Activated CD4-positive, alpha-beta memory T cell treated with anti-CD3 and anti-CD28 coated beads for 36 hours (primary cell): ENCODE measurements at places on chromosomes 7 and 10. TPM values are rescaled to one million over a fixed set of nuclear protein-coding genes. Genes with fewer than 3 reads are reported as not detected.

GRCh38 chr7:36473454-36474282 is 84.0 kb downstream of the ANLN start:
- peaks cover 15% of the 10 kb centered on the region for H3K4me1 ChIP-seq
- no peak overlapping the region for H3K27ac ChIP-seq
- H3K36me3 ChIP-seq: no peaks in the 10 kb centered on the region
- DNase-seq: peak; percentile 57

DNA sequence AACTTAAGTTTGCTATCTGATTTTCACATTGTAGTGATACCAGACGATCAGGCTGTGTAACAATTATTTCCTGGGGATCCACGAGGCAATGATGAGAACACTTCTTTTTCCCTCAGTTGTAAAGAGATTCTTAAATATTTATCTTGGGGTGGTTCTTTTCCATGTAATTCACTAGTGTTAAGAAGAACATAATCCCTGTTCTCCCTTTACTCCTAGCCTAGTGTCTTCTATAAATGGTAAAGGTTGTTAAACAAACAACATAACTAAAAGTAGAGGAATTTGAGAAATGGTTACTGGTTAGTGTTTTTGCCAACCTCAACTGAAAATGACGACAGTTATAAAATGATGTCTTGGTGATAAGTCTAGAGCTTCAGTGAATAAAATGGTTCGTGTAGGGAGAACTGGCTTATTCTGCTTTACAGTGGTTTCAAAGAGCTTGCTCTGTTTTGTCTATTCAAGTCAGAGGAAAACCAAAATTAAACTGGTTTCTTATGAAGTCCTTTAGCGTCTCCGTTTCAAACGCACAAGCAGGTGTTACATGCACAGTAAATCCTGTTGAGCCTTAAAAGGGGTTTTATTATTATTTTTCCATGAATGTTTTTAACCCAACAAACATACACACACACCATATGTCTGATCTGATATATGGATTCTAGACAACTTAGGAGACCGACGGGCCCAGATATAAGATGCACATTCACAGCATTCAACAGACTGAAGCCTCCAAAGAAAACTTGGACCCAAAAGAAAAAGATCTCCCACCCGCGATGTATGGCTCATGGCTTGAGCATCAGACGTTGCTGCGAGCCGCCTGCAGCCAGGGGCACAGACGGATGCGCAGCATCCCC is 1.1 kb downstream of the TBX20 start:
- H3K4me1 ChIP-seq: peaks cover 11% of the 10 kb centered on the region
- no peak overlapping the region for H3K27ac ChIP-seq
- no peak for DNase-seq
- H3K4me3 ChIP-seq: peak overlapping the region; percentile 46
- H3K27me3 ChIP-seq: peaks cover 81% of the 10 kb centered on the region
- H3K36me3 ChIP-seq: peaks cover 8% of the 10 kb centered on the region

GRCh38 chr10:3980660-3981059 is 195.7 kb upstream of the KLF6 start:
- H3K27me3 ChIP-seq: no peaks in the 10 kb centered on the region
- H3K4me3 ChIP-seq: no peak overlapping the region
- peaks cover 39% of the 10 kb centered on the region for H3K4me1 ChIP-seq
- no peak for DNase-seq
- H3K36me3 ChIP-seq: peaks cover 3% of the 10 kb centered on the region
- H3K27ac ChIP-seq: no peak overlapping the region

Gene CPED1
- total RNA-seq: not detected

- no peaks in the 10 kb centered on the region for H3K27me3 ChIP-seq
- no peak overlapping the region for H3K4me3 ChIP-seq
- peaks cover 17% of the 10 kb centered on the region for H3K4me1 ChIP-seq
- DNase-seq: no peak
- no peak overlapping the region for H3K27ac ChIP-seq
Measured at GRCh38 chr10:30413996-30414576, 19.9 kb upstream of the MAP3K8 start.

GRCh38 chr10:111084366-111085255 is 7.8 kb downstream of the ADRA2A start:
- no peak overlapping the region for H3K4me3 ChIP-seq
- no peak overlapping the region for H3K27ac ChIP-seq
- peaks cover 8% of the 10 kb centered on the region for H3K27me3 ChIP-seq

GRCh38 chr10:101241840-101242707 is 12.8 kb upstream of the LBX1 start:
- H3K27me3 ChIP-seq: peaks cover 62% of the 10 kb centered on the region
- H3K4me3 ChIP-seq: no peak overlapping the region
- no peak for DNase-seq
- no peaks in the 10 kb centered on the region for H3K36me3 ChIP-seq

Gene SLC18A2
- not detected for total RNA-seq

Gene CACNA2D1
- not detected for total RNA-seq

DNA sequence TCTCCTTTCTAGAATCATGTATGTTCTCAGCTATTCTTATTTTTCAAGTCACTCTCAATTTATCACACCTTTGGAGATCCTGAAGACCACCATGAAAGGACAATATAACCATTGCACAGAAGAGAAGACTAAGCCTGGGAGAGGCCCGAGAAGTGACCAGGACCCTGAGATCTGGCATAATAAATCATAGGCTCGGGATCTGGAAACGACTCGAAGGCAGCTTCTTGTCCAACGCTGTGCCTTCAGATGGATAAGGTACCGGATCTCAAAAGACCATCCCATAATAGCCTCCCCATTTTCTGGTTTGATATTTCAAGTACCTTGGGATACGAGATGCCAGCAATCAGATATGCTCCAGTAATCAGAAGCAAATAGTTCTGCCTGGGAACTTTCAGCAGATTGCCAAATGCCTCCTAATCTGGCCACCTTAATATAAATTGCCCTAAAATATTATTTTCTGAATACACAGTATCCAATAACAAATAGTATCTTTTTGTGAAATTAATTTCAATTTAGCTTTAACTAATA is 179.2 kb upstream of the ZMIZ1 start:
- H3K27ac ChIP-seq: no peak overlapping the region
- peaks cover 12% of the 10 kb centered on the region for H3K27me3 ChIP-seq
- no peaks in the 10 kb centered on the region for H3K4me1 ChIP-seq

DNA sequence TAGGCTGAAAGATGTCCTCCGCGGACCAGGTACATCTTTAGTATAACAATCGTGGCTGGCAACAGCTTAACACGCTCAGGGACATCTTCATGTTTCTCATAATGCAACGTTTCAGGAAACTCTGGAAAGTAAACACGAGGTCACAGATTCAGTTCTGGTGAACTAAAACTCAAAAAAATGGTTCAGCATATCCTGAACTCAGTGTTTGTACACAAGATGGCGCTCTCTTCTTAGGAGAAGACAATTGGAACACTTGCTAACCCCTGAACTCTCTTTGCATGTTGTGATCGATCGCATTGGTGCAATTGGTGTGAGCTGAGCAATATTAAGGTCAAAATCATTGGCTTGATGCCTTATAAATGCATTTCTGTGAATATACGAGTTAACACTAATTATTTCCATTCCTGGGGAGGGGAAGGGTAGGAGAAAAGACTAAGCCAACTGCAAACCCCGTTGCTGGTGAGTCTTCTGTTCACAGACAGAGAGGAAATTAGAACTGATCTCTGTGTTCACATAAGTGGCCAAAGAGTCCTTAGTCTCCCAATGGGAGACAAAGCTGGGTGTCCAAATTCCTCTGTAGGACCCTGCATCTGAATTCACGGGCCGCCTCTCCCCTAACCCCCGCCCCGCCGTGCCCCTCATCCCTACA is 52.6 kb upstream of the FAM180A start:
- no peak overlapping the region for H3K27ac ChIP-seq
- peaks cover 7% of the 10 kb centered on the region for H3K4me1 ChIP-seq
- no peak overlapping the region for H3K4me3 ChIP-seq

- H3K36me3 ChIP-seq: peaks cover 28% of the 10 kb centered on the region
- no peak overlapping the region for H3K4me3 ChIP-seq
- no peak for DNase-seq
- H3K27me3 ChIP-seq: no peaks in the 10 kb centered on the region
- no peak overlapping the region for H3K27ac ChIP-seq
Measured at GRCh38 chr10:72503241-72503640, 122.6 kb downstream of the MICU1 start.

DNA sequence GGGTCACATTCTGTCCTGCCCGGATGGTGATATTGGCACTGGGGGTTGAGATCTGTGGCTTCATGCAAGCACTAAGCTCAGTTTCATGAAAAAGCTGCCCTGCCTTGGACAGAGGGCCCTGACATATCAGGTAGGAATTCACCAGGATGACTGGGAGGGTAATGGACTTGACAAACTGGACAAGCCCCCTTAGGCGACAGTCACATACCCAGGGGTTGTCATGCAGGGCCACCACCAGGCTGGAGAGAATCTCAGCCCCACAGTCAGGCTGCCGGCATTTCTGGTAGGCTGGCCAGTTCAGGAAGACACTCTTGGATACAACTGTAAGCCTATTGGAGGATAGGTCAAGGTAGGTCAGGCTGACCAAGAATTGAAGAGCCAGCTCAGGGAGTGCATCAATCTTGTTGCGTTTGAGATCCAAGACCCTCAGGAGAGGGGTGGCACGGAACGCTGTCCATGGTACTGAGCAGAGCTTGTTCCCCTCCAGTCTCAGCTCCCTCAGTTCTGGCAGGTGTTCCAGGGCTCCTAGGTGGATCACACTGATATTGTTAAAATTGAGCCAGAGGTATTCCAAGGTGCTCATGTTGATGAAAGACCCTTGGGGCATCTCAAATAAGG is 824 bp downstream of the LRIT2 start:
- peaks cover 16% of the 10 kb centered on the region for H3K27me3 ChIP-seq
- no peak overlapping the region for H3K4me3 ChIP-seq
- no peak for DNase-seq
- no peak overlapping the region for H3K27ac ChIP-seq
- no peaks in the 10 kb centered on the region for H3K36me3 ChIP-seq

- no peak overlapping the region for H3K4me3 ChIP-seq
- DNase-seq: no peak
- peaks cover 1% of the 10 kb centered on the region for H3K27me3 ChIP-seq
- no peaks in the 10 kb centered on the region for H3K4me1 ChIP-seq
- H3K27ac ChIP-seq: no peak overlapping the region
- no peaks in the 10 kb centered on the region for H3K36me3 ChIP-seq
Measured at GRCh38 chr7:117827862-117828261, 45.4 kb downstream of the CTTNBP2 start.

- no peak for DNase-seq
- peaks cover 99% of the 10 kb centered on the region for H3K4me1 ChIP-seq
- peak overlapping the region; percentile 93 for H3K27ac ChIP-seq
Measured at GRCh38 chr10:11230498-11231167, 213.0 kb downstream of the CELF2 start.

Gene ELAPOR2
- 4.1 TPM for total RNA-seq

DNA sequence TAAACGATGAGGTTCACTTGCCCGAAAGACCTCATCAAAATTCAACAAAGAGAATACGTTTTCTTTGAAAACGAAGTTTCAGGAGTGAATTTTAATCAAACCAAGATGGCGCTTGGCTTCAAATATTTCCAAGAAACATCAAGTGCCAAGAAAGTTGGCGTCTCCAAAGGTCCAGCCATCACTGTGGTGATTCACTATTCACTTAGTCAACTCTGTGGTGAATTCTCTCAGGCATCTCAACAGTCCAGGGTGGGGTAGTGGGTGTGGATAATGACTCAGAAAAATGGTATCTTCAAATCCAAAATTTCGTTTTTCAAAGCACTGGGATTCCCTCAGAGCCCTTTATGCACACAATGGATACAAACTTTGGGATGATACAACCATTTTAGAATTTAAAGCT is 133.1 kb downstream of the SVIL start:
- H3K27ac ChIP-seq: no peak overlapping the region
- no peaks in the 10 kb centered on the region for H3K27me3 ChIP-seq

Gene KAT6B
- 20.5 TPM for total RNA-seq

GRCh38 chr10:8998751-8999150 is 944.3 kb downstream of the GATA3 start:
- H3K4me1 ChIP-seq: peaks cover 38% of the 10 kb centered on the region
- no peaks in the 10 kb centered on the region for H3K36me3 ChIP-seq
- no peaks in the 10 kb centered on the region for H3K27me3 ChIP-seq
- H3K27ac ChIP-seq: no peak overlapping the region
